ENCODE measurements at places on chromosomes 7 and 10. TPM values are rescaled to one million over a fixed set of nuclear protein-coding genes. Genes with fewer than 3 reads are reported as not detected.

Gene PNLIPRP1
- not detected for total RNA-seq

Gene GARIN1A
- 3.4 TPM for total RNA-seq

Gene SLC4A2
- total RNA-seq, result 10.6 TPM

Gene PRPS1L1
- total RNA-seq, result not detected

Gene UCN3
- total RNA-seq, result not detected
